ENCODE measurements at places on chromosomes 2 and 18.

DNA sequence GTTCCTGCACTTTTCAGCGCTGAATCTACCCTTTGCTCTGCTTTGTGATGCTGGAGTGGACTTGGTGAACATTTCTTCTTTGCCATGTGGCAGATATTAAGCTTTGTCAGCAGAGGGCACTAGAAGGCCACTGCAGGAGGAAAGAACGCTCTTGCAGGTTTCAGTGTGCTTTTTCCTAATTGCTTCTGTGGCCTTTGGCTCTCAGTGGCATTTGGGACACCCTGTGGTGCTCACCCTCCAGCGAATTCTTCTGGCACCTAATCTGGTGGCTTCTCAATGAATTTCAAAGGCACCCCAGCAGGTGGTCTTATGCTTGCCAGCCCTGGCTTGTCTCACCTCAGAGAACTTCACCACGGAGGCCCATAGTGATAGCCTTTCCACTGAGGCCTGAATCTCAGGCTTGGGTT lies 146.7 kb downstream of the MYO3B start:
- DNase-seq: peak; percentile 36

GRCh38 chr2:30180226-30180625 lies 33.4 kb downstream of the YPEL5 start:
- DNase-seq: no peak

DNA sequence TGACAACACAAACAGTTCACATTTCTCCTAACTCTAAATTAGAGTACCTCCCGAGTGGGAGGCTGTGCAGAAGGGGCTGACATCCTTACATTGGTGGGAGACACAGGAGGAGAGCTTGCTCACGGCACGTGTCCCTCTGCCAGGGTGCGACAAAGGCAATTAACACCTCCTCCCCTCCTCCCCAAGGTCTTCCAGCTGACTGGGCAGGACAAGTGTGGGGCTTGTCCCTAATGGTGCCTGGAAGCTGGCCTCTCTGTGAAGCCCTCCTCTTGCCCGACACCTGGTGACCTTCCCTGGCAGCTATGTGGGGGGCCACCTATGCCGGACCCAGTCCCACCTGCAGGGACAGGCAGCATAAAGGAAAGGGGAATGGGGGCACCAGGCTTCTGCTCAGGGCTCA lies 57.0 kb downstream of the FAM168B start:
- no peak for DNase-seq

GRCh38 chr2:31517442-31518203 lies 63.1 kb downstream of the SRD5A2 start:
- DNase-seq: no peak

DNA sequence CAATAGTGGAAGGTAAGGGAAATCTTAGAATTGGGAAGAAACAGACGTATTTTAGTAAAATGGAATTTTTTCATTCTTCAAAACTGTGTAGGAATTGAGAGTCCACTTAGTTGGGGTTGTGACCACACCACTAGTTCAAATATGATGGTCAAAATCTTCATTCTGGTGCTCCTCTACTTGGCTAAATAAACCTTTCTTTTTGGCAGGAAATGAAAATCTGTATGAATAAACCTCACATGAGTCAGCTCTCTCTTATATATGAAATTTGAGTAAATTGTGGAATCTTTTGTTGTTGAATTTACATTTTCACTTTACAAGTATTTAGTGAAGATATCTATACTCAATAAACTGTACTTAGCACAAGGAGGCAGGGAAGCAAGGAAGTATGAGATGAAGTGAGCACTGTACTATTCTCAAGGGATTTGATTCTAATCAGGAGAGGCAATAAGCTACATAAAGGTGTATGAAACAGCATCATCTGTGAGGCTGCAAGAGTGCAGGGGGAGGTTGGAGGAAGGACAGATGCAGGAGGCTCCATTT lies 20.5 kb downstream of the IL18R1 start:
- peak; percentile 43 for DNase-seq

- DNase-seq: peak; percentile 18
Measured at GRCh38 chr2:209314653-209315052, 109.2 kb upstream of the MAP2 start.

Measured in fibroblast of lung (primary cell).